ENCODE measurements at places on chromosomes 6 and 20.

- no peak for DNase-seq
Measured at GRCh38 chr20:14521436-14521835, 184.0 kb upstream of the FLRT3 start.

DNA sequence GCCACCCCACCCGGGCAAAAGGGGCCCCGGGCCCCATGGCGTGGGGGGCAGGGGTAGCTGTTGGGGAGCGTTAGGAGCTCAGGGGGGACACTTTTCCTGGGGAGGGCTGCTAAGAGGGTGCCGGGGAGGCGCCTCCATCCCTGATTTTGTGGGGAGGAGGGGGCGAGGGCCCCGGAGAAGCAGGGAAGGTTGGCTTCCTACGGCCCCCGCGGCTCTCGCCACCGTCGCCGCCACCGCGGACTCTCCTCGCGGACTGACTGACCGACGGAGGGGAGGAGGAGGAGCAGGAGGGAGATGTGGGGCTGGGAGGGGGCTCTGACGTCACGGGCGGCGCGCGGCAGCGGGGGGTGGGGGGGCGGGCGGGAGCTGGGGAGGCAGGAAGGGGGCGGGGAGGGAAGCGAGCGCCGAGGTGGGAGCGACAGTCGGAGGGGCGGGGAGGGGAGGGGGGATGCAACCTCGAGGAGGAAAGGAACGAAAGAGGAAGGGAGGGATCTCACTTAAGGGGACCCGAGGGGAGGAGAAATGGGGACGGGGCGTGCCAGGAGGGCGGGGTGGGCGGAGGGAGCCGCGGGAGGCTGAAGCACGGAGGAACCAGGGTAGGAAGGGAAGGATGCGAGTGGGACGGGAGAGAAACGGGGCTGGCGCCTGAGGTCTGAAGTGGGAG lies 5.1 kb downstream of the GABBR1 start:
- DNase-seq: no peak

DNA sequence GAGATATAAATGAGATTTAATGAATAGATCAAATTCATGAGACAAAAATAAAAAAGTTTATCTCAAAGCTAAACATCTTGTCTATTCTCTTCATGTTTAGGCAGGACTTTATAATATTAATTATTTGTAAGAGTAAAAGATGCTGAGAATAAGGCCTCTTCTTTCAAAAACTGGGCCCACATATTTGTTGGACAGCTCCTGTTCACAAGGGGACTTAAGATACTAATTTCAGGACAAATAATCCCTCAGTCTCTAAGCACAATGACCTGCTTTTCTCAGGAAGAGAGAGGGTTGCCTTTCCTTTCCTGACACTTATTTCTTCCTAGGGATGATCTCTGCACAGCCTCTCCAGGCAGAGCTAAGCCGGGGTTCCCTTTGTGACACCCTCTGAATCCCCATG lies 43.3 kb downstream of the NOX3 start:
- no peak for DNase-seq

GRCh38 chr6:167965592-167966539 lies 31.6 kb upstream of the KIF25 start:
- DNase-seq: peak; percentile 82

GRCh38 chr6:156953127-156953478 lies 175.9 kb downstream of the ARID1B start:
- no peak for DNase-seq

DNA sequence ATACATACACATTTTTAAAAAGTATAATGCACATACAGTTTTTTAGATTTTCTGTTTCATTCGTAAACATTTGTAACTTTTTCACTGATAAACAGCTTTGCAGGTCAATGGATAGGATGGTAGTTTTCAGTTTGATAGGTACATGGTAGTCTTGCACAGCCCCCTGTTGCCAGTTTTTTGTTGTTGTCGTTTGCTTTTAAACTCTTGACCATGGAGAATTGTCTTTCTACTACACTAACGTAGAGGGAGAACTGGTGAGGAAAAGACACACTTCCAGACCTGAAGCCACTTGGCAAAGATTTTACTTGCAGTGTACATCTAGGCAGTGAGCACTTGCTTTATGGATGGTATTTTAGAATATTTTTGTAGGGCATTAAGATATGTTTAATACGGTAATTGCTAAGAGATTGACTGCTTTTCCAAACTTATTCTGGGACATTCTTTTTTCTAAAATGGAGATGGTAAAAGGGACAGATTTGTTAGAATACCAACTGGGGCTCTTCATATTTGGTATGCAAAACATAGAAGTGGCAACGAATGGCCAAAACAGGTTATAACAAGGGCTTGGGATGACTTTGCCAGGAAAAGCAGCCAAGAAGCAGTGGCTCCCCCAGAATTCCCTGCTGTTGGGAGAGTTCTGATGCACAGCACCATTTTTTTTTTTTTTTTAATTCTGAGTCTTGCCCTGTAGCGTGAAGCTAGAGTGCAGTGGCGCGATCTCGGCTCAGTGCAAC lies 1.5 kb downstream of the PYGB start:
- no peak for DNase-seq

- no peak for DNase-seq
Measured at GRCh38 chr6:21331235-21331634, 262.3 kb upstream of the SOX4 start.

- DNase-seq: no peak
Measured at GRCh38 chr6:157285422-157285779, 37.9 kb downstream of the TMEM242 start.

GRCh38 chr20:10898552-10898951 lies 224.8 kb upstream of the JAG1 start:
- no peak for DNase-seq

- DNase-seq: no peak
Measured at GRCh38 chr20:7765221-7765620, 175.0 kb downstream of the HAO1 start.

- DNase-seq: no peak
Measured at GRCh38 chr6:50305660-50306059, 255.9 kb upstream of the DEFB112 start.

- DNase-seq: no peak
Measured at GRCh38 chr6:17851001-17851719, 136.3 kb downstream of the KIF13A start.

DNA sequence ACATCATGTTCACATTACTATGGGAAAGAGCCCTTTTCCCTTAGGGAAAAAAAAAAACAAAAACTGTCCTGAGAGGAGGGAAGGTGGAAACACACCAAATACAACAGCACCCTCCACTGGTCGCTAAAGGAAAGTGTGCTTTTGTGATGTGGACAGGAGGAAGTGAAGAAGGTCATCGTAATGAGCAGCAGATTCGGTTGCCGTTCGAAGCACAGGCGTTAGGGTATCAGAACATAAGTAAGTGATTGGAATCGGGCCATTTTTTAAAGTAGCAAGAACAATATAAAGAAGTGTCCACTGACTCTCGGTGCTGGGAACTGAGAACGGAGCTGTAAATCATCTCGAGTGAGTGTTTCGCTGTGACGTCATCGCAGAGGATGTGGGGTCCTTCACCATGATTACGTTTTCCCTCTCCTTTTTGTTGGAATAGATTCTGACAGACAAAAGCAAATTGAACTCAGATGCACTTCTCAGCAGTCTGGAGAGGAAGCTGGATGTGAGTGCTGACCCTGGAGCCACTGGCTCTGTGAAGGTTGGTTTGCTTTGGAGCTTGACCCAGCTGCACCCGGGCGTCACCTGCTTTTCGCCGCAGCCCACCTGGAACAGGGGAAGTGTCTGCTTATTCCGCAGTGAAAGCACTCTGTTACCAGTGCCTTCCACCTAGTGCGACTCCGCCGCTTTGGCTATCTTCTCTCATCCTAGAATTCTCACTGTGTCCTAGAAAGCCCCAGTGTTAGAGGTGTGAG lies 203.6 kb upstream of the GMDS start:
- DNase-seq: no peak

DNA sequence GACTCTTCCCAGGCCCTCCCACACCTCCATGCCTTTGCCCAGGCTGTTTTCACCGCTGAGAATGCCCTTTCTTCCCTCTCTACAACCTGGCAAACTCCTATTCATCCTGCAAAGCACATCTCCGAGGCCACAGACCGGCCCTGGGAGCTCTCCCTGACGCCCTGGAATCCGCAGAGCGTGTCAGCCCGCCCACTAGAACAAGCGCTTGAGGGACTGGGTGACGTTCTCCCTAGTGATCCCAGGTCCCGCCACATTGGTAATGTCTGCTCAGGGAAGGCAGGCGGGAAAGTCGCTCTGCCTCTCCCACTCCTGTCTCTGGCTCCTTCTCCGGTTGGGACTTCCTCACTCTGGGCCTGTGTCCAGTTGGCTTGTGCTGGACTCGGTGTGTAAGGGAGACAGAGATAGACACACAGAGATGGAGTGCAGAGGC lies 61.6 kb downstream of the SRC start:
- DNase-seq: no peak

DNA sequence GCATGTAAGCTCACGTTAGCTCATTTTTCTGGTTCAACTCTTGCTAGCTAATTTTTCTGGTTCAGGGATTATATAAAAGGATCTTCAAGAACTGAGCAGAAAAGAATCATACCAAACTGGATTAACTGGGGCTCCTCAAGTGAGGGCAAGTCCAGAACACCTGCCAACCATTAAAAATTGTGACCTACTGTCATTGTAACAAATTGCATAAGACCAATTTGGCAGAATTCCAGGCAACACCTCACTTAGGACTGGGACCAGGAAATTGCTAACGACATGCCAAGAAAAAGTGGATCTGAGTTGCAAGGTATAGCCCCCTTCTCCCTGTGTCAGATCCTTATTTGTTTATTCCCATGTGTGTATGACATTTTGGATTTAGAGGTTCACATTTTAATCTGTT lies 216.6 kb downstream of the HIVEP2 start:
- no peak for DNase-seq

- peak; percentile 89 for DNase-seq
Measured at GRCh38 chr6:137873273-137873762, 6.3 kb downstream of the TNFAIP3 start.

GRCh38 chr6:71403422-71404134 lies 115.0 kb downstream of the OGFRL1 start:
- DNase-seq: no peak

DNA sequence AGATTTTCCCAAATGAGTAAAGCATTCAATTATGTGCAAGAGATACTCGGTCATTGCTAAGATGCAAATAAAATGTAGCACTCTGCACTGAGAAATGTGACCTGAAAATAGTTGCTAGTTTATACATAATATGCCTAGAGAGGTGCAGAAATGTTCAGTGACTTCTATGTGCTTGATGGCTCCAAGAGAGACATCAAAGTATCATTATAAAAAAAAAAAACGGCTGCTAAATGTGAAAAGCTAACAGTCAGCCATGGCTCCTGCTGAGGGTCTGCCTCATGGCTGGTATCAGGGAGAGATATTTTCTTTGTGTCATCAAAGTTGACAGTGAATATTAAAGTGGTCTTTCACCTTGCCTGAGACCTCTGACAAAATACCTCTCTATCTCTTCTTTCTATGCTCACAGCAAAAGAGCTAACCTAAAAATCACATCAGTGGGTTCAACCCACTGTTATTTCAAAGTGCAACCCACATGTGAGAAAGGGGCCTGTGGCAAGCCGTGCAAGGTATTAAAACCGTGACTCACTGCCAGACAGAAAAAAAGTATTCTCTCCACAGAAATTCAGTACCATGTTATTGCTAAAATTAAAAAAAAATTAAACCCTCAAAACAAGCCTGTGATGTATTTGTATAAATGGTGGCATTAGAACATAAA lies 259.0 kb downstream of the HIVEP2 start:
- no peak for DNase-seq

- no peak for DNase-seq
Measured at GRCh38 chr20:15214051-15214450, 876.6 kb upstream of the FLRT3 start.

DNA sequence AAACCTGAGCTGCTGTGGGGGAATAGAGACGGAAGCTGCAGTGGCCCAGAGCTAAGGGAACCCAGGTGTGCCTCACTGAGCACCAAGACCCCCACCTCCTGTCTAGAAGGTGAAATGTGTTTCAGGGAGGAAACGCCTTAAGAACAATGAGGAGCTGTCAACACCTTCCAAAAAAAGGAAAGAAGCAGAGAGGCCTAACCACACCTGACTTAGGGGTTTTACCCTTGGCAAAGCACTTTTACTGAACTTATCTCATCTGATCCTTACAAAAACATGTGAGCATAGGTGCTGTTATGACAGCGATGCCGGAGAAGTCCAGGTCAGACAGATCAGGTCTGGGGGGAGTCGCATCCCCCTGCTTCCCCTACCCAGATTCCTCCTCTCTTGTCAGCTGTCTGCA lies 16.1 kb upstream of the CDKN1A start:
- no peak for DNase-seq

GRCh38 chr20:54097236-54097529 lies 26.8 kb upstream of the BCAS1 start:
- DNase-seq: no peak

DNA sequence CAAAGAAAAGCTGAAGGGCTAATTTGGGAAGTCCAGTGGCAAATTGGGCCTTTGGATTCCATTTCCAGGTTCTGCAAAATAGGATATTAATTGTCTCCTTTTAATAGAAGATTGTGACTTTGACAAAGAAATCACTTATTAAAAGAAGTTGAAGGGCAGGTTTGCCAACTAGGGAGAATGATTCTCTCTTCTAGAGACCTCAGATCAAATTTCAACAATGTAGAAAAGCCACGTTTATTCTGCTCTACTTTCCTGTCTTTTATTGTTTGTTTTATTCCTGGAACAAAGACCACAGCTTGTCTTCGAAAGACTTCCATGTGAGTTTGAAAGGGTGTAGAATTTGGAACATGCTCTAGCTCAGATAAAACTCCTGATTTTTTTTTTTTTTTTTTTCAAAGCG lies 65.5 kb upstream of the PRL start:
- no peak for DNase-seq

DNA sequence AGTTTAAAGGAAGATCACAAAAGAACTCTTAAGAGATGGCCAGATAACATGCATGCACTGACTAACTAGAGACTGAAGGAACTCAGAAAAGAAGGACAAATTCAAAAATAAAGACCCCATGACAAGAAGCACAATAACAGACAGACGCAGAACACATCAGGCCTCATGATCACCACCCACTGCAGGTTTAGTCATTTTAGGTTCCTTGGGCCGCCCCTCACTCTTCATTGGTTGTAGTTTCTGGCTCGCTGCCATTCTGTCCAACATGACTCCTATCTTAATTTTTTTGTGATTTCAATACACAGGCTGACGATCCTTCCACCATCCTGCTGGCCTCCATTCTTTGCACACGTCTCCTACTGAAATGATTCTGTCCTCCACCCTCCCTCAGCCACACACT lies 21.6 kb downstream of the STX7 start:
- DNase-seq: no peak

DNA sequence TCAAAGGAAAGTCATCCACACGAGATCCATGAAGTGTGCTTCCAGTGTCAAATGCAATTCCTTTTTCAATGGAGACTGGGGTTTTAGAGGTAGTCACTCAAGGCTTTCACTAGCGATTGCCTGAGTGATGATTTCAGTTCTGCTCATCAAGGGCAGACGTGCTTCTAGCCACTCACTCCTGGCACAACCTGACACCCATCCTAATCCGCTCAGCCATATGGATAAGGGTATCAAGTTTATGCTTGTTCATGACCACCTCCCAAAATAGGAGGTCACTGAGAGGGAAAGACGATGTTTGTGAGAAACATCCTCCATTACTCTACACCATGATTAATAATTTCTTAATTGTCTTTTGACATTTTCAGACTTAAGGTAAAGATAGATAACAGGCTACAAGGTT lies 91.3 kb upstream of the HEY2 start:
- DNase-seq: no peak
